ENCODE measurements at places on chromosomes 6 and 20.
A peak's percentile ranks its signal among the peaks of the same experiment; 100 is the strongest.

DNA sequence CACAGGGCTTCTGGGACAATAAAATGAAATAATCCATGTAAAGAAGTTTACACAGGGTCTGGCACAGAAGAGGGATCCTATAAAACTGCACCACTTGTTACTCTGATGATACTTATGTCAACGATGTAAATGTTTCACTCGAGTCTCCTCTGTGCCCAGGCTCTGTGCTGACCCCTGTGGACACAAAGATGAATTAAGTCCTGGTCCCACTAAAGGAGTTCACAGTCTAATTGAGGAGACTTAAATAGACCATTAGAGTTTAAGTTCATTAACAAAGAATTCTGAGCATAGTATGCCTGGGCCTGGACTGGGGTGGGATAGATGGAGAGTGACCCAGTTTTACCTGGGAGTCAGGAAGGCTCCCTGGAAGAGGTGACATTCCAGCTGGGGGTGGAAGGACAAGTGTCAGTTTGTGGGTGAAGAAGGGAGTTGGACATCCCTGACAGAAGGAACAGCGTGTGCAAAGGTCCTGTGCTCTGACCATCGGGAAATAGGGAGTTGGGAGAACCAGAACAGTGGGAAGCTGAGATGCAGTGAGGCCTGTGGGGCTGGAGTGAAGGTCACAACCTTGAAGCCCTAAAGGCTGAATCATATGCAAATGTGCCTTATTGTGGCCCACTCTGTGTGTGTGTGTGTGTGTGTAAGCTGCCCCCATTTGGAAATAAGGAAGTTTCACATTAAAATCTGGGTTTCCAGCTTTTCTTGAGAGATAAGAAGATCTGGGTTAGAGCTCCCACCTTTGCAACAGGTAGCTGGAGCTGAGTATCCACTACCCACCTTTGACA, 1.1 kb downstream of the OCSTAMP start:
- DNase-seq, result no peak

- no peak for DNase-seq
These were observed 166.5 kb downstream of the TFAP2A start for GRCh38 chr6:10248378-10248843.

GRCh38 chr6:163786995-163787671, 372.6 kb downstream of the QKI start:
- DNase-seq, result no peak

- DNase-seq, result no peak
These were observed 192.5 kb upstream of the RREB1 start for GRCh38 chr6:6915219-6915618.

GRCh38 chr6:121830736-121831135, 395.3 kb downstream of the GJA1 start:
- no peak for DNase-seq

- DNase-seq, result no peak
These were observed 109.6 kb downstream of the SCAF8 start for GRCh38 chr6:154842833-154843232.

- no peak for DNase-seq
These were observed 348.1 kb downstream of the GRIK2 start for GRCh38 chr6:101741474-101742171.

DNA sequence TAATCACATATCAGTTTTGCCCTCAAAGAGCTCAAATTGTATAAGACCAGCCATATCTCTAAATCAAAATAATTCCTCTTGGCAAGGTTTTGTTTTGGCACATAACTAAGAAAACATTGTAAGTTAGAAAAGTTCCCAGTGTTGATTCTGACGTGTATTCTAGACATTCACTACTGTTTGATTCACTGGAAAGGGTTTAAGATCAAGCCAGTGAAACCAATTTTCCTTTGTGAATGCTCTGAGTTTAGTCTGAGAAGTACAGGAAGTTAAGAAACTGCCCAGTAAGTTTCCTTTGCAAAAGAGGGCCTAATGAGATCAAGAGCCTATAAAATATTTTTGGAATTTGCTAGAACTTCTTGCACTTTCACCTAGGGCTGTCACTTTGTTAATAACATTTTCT, 143.0 kb downstream of the FNDC1 start:
- DNase-seq, result no peak

DNA sequence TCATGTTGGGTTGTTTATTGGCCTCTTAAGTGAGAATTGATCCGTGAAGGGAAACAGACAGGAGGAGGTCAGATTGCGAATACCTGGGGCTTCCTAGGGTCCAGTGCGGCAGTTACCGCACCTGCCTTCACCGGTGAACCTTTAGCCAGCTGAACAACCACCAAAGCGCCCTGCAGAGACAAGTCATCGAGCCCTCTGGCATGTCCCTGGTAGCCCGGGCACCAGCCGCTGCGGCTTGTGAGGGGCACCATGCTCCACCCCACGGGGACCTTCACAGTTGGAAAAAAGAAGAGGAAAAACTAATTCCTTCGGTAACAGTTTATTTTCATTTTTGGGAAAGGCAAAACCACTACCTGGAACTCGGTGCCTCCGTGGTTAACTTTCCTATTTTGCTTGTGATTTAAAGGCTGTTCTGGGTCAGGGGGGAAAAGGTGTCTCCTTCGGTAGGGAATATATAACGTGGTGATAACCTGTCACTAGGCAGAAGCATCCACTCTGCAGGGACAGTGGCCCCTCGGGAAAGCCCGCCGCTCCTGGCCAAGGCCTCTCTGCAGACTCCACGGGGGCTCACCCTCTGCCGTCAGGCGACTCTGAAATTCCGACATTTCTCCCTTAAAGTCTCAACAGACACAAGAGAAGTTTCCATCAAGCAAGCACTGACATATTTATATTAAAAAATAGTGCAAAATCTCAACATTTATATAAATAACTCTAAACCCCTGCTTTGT, 30.7 kb upstream of the ZBP1 start:
- DNase-seq, result peak; percentile 11

GRCh38 chr6:107064579-107065065, 36.6 kb downstream of the MTRES1 start:
- no peak for DNase-seq

DNA sequence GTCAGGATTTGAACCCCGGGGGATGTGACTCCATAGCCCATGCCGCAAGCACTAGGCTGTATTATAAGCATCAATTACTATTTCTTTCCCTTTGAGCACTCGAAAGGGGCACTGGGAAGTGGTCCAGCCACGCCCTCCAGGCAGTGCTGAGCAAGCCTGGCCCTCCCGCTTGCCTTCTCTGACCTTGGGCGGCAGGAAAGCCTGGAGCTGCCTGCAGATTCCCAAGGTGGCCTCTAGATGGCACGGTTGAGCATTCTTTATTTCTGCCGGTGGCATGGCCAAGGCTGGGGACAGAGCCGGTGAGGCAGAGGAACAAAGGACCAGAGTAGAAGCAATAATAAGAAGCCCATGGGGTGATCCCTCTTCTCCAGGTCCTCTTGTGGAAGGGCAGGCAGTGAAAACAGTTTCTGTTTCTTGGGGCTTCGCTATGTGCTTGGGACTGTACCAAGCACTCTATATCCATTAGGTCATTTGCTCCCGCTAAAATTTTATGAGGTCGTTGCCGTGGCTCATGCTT, 32.0 kb downstream of the ARHGAP40 start:
- peak; percentile 85 for DNase-seq

- DNase-seq, result no peak
These were observed 412.7 kb downstream of the GRIK2 start for GRCh38 chr6:101806241-101806640.

GRCh38 chr6:166989427-166990032, 9.7 kb upstream of the CEP43 start:
- no peak for DNase-seq

DNA sequence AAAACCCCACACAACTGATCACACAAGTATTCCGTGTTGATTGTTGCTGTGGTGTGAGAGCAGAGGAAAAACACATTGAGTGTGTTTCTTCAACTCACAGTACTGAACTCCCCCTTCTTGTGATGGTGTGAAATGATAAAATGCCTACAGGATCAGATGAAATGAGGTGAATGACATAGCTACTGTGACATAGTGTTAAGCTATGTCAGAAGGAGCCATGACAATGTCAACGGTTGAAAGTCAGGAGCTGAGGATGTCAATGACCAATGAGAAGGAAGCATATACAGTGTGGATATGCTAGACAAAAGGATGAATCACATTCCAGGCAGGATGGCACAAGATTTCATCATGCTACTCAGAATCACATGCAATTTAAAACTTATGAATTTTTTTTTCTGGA, 38.8 kb downstream of the WASF1 start:
- DNase-seq, result no peak

- no peak for DNase-seq
These were observed 55.1 kb downstream of the ARID1B start for GRCh38 chr6:156832231-156832647.

DNA sequence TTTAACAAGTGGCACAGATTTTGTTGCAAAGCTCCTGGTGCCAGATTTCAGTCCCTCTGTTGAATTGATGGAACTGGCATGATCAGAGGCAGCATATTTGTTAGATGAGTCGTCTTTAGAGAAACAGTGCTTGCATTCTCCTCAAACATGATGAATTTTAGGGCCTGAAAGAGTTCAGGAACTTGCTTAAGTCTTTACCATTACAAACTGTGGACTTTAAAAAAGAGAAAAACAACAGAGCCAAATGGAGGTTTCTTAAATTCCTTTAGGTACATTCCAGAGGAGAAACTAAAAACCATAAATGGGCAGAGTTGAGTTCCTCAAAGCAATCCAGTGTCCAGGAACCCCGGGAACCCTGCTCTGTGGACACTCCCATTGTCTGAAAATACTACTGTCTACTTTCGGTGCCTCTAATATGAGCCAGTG, 2.5 kb downstream of the GTF2H5 start:
- DNase-seq, result no peak

- no peak for DNase-seq
These were observed 17.1 kb upstream of the BEND3 start for GRCh38 chr6:107132330-107132954.

DNA sequence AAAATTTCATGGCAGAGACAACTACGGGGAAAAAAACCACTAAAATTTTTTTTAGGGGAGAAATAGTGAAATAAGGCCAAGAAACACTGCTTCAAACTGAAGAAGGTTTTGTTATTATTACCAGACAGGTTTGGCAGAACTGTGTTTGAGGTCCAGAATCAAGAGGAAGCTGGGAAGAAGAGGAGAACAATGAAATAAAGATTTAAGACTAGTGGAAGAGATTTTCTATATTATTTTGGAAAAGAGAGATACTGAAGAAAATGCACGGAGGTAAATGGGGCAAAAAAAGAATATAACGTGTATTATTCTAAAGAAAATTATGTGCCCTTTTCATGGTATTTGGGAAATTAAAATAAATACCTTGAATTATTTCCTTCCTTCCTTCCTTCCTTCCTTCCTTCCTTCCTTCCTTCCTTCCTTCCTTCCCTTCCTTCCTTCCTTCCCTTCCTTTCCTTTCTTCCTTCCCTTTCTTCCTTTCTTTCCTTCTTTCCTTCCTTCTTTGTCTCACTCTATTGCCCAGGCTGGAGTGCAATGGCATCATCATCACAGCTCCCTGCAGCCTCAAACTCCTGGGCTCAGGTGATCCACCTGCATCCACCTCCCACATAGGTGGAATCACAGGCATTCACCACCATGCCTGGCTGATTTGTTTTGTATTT, 124.3 kb downstream of the GJA1 start:
- DNase-seq, result no peak

DNA sequence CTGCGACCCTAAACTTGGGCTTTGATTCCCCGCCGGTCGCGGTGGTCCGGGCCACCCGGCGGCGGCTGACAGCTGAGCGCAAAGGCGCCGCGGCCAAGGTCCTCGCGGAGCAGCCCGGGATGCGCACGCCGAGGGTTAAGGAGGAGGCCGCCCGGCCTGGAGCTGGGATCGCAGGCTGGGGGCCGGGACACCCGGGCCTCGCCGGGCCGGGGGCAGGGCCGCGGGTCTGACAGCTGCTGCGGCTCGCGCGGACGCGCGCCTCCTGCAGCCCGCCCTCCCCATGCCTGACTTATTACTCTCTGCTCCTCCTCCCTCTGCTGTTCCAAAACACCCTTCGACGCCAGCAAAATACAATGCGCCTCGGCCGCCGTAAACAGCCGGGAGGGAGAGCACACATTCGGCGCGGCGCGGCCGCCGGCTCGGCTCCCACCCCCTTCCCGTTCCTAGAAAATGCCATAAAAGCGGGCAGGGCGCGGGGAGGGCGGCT, 746 bp downstream of the BACH2 start:
- peak; percentile 57 for DNase-seq

DNA sequence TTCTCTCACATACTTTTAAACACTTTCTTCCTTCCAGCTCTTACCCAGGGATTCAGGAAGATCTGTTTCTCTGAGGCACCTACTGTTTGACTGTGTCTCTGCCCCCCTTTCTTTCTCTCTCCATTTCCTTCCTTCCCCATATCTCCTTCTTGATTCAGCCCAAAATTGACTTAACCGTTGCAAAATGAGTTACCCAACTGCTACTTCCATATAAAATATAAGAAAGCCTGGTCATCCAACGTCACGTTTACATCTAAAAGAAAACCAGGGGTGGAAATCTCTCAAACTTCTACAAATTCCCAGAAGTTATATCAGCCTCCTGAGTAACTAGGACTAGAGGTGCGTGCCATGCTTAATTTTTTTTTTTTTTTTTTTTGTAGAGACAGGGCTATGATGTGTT, 95.2 kb upstream of the INSM1 start:
- no peak for DNase-seq

- no peak for DNase-seq
These were observed 293.5 kb downstream of the PRL start for GRCh38 chr6:22003287-22003686.

DNA sequence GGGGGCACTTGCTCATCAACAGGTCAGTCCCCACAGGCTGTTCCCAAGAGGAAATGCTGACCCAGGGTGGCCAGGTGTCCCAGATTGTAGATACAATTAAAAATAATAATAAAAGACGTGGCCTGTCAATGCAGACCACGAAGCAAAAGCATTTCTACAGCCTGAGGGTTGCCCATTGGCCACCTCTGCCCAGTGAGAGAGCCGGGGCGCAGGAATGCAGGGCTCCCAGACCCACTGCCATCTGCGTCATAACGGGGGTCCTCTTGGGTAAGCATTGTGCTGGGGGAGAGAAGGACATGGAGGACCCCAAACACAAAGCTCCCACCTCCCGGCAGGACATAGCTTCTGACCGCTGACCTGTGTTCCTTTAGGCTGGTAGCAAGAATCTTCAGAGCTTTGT, 22.9 kb upstream of the AFDN start:
- DNase-seq, result no peak

GRCh38 chr6:31697555-31697954, 5.6 kb downstream of the ABHD16A start:
- no peak for DNase-seq

DNA sequence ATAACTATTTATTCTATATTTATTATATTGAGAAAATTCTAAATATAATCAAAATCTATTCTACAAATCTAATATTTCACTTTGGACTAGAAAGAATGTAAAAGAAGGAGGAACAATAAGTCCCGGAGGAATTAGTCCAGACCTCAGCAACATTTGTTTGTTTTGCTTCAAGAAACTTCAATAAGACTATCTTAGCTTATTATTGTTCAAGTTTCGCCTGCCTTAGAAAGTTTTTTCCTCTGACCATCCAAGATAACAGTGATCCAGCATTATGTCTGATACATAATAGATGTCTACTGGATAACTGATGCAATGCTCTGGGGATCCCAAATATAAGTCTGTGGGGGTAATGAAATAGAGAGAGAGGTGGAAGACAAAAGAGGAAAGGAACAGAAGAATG, 28.7 kb upstream of the NT5E start:
- DNase-seq, result no peak

- DNase-seq, result peak; percentile 58
These were observed 48.8 kb downstream of the DST start for GRCh38 chr6:56593801-56594318.

Measured in GM13976 (cell line).